IPS DF 19.7 (cell line): ENCODE measurements at places on chromosomes 7 and 10.

GRCh38 chr7:33762151-33762910, 143.0 kb upstream of the BMPER start:
- no peak for DNase-seq

GRCh38 chr7:68813551-68814080, 784.7 kb upstream of the AUTS2 start:
- DNase-seq = no peak

DNA sequence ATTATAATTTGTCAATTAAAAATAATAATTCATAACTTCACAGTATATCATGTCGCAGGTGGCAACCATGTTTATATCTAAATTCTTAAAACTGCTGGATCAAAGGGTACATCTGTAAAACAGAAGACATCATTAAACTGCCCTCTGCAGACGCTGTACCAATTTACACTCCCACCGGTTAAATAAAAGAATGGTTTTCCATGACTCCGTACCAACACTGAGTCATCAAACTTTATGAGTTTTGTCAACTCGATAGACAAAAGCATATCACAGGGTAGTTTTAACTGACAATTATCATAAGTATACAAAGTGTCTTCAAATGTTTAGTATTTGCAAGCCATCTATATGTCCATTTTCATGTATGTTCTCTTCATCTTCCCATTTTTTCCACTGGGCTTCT, 5.7 kb upstream of the GSTK1 start:
- no peak for DNase-seq

DNA sequence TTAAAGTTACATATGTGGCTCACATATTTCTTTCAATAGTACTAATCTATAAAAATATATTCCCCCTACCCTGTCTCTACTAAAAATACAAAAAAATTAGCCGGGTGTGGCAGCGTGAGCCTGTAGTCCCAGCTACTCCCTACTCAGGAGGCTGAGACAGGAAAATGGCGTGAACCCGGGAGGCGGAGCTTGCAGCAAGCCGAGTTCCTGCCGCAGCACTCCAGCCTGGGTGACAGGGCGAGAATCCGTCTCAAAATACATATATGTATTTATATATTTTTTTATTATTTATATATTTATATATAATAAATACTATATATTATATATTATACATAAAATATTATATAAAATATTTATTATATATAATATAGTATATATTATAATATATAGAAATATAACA, 69.7 kb upstream of the GRM3 start:
- DNase-seq = no peak

GRCh38 chr10:62046522-62047227, 145.2 kb downstream of the ARID5B start:
- DNase-seq = no peak

DNA sequence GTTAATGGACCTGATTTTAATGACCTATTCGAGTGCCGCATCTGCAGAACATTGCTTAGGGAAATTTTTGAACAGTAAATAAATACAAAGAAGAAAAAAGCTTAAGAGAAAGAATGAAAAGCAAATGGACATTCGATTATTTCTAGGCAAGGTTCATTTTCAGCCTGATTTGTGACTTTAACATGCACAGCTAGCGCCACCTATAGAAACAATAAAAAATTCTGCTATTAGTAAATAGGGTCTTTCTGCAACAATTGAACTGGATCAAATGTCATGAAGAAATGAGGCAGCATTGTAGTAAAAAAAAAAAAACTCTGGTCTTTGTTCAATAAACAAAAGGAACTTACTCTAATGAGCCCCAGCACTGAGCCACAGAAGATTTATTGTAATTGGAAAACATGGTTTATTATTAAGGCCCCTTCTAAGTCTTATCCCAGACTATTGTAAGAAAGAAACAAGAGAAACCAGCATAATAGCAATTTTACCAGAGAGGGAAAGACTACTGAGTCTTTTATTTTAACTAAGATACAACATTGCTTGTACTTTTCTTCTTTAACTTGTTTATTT, 41.4 kb upstream of the GHITM start:
- no peak for DNase-seq

DNA sequence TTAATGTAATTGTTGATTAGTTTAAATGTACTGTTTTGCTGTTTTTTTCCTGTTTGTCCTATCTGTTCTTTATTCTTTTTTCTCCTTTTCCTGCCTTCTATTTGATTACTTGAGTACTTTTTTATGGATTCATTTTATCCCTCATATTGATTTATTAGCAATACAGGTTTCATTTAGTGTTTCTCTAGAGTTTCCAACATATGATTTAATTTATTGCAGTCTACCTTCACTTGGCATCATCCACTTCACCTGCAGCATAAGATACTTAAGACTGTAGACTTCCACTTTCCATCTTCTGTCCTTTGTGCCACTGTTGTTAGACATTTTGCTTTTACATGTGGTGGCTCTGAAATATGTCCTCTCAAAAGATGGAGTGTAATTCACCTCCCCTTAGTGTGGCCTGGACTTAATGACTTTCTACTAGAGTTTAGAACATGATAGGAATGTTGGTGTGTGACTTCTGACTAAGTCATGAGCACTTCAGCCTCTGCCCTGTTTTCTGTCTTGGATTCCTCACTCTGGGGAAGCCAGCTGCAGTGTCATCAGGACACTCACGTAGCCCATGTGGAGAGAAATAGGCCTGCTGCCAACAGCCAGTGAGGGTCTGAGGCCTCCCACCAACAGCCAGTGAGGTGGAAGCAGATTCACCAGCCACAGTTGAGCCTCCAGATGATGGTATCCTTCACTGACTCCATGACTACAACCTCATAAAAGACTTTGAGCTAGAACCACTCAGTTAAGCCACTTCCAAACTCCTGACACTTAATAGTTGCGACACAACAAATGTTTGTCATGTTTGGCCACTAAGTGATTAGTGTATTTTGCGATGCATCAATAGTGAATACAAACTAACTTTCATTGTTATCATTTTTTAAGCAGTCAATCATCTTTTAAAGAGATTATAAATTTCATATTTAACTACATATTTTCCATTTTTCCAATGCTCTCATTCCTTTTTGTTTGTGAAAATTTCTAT, 643.5 kb upstream of the DPP6 start:
- no peak for DNase-seq

GRCh38 chr7:78712111-78712510, 741.4 kb downstream of the MAGI2 start:
- DNase-seq = no peak

GRCh38 chr7:15403751-15404150, 158.1 kb downstream of the AGMO start:
- DNase-seq = no peak

- DNase-seq = no peak
Observed at GRCh38 chr10:74103560-74104258, 46.9 kb downstream of the AP3M1 start.

GRCh38 chr10:60311821-60312220, 77.9 kb downstream of the ANK3 start:
- DNase-seq = no peak

DNA sequence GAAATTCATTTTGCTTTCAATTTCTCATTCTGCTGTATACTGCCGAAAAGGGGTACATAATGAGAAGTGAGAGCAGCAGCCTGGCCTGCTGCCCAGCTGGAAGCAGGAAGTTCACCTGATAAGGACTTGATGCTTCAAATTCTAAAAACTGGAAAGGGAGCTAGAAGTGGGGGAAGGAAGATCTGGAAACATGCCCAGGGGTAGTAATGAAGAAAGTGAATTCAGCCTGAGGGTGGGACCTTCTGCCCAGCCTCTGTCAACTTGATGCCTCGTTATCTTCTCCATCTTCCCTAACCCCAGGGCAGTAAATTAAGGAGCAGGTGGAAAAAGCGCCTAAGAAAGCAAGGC, 69.4 kb downstream of the ARMH3 start:
- DNase-seq = no peak

DNA sequence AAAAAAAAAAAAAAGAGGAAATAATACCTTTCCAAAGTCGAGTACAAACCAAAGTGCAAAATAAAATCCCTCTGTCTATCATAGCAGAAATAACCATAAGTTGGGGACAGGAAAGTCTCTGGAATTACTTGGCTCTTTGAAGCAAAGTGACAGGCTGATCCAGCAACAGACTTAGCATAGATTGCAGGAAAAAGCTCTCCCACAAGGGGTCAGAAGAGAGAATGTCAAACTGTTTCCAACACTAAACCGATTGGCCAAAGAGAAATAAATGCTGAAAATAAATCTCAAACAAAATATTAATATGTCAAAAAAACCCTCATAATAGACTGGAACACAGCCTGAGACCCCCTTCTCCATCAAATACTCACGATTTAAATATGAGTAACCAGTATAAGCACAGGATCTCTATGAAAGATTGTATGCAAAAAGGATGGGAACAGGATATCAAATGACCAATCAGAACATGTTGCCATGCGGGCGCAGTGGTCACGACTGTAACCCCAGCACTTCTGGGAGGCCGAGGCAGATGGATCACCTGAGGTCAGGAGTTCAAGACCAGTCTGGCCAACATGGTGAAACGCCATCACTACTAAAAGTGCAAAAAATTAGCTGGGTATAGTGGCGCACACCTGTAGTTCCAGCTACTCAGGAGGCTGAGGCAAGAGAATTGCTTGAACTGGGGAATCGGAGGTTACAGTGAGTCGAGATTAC, 1000.7 kb upstream of the LRRN3 start:
- peak; percentile 7 for DNase-seq

- DNase-seq = no peak
Observed at GRCh38 chr7:32536585-32536984, 41.3 kb downstream of the AVL9 start.

GRCh38 chr7:26514633-26515032, 223.0 kb downstream of the SNX10 start:
- DNase-seq = no peak

DNA sequence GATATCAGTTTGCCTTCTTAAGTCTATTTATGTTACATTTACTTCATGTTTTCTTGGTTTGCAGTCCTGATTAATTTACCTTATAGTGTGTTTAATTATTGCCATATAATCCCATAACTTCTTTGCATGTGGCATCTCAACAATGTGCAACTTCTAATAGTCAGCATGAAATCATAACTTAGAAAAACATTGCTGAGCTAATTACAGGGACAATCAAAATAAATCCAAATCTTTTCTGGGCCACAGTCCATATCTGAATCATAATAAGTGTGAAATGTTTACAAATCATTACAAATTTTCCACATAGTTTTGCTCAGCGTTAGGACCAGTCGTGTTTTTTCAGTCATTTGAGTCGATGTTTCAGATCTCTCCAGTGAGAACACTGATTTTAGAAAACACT, 29.1 kb upstream of the CABCOCO1 start:
- no peak for DNase-seq

- no peak for DNase-seq
Observed at GRCh38 chr7:140235114-140235513, 58.3 kb upstream of the KDM7A start.

DNA sequence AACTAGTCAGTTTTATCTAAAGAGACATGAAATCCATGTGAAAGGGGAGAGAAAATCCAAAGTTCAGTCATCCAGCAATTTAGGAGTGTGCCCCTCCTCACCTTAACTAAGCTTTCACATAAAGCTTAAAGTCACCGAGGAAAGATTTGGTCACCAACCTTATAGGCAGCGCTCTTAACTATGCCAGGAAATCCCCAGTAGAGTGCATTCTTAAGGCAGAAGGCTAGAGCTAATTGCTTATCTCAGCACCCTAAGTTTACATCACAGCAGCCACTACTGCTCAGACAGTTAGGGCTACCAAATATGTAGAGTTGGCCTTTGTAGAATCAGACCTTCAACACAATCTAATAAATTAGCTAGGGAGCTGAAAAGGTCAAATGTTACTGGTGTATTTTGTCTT, 47.9 kb downstream of the MTPN start:
- DNase-seq = no peak

DNA sequence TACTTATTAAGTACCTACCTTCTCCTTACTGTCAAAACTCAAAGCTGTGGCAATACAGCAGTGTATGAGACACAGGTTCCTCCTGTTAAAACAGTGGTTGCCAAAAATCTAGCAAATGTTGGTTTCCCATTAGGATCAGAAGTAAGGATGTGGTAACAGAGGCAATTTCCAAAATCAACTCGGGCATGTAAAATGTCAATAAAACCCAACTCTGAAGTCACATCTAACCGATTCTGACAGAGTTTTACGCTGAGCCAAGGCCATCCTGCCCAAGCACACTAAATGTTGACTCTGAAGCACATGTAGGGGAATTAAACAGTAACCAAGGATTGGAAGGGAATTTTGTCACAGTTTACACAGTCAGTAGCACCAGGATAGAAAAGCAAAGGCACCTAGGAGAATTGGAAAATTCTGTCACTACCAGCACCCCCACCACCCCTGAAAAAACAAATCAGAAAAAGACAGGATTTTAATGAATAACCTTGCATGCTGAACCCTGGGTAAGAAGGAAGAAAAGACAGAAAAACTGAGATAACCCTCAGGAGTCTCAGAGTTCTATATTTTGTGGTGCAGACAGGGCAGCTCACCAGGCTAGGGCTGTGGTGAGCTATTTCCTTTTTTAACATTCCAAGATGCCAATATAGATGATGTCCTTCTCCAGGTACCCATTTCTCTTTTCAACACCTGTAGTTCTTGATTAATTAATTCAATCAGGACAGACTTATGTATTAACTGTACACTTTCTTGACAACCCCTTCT, 119.5 kb downstream of the DOCK4 start:
- DNase-seq = no peak

- DNase-seq = no peak
Observed at GRCh38 chr10:84543948-84544347, 215.6 kb downstream of the CCSER2 start.

GRCh38 chr10:100477970-100478369, 15.2 kb downstream of the WNT8B start:
- DNase-seq = no peak

DNA sequence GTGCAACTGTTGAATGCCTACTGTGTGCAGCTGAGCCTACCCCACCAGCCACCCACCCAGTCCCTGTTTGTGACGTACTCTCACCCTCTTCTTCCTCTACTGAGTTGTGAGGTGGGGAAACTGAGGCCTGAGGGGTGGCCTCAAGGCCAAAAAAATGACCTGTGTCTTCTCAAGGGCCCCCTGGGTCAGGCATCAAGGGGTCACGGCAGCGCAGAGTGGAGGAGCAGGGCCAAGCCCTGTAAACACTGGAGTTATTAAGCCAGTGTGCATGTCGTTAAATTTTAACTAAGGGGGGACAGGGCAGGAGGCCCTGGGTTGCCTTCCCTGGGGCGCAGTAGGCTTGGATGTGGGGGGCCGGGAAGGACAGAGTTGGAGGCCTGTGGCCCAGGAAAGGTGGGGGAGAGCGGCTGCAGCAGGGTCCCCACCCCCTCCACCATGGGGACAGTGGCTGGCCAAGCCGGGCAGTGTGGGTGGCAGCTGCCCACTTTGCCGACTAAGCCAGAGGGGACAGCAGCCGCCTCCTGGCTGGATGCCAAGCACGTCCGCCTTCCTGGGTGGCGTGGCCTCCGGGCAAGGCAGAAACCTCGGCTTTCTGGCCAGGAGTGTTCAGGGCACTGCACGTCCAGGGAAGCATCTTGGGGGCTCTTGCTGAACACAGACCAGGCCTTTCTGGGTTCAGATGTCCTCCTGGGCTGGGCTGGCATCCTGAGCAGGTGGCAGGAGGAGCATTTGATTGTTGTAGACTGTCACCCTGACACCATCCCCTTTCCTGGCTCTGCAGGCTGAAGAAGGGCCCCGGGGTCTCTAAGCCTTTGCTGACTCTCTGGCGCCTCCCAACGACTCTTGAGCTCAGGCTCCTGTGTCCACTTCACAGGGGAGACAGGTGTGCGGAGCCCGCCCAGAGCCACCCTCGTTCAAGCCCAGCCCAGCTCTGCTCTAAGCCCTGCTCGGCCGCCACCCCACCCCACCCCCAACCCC, 1.9 kb downstream of the SLC29A4 start:
- no peak for DNase-seq
